ENCODE measurements at places on chromosomes 6 and 20. TPM values are rescaled to one million over a fixed set of nuclear protein-coding genes. Genes with fewer than 3 reads are reported as not detected.
A peak's percentile ranks its signal among the peaks of the same experiment; 100 is the strongest.

Gene MAP3K4
- 24.9 TPM for total RNA-seq

Gene ADGRG6
- 73.2 TPM for total RNA-seq

Gene RIMS1
- 0.81 TPM for total RNA-seq

DNA sequence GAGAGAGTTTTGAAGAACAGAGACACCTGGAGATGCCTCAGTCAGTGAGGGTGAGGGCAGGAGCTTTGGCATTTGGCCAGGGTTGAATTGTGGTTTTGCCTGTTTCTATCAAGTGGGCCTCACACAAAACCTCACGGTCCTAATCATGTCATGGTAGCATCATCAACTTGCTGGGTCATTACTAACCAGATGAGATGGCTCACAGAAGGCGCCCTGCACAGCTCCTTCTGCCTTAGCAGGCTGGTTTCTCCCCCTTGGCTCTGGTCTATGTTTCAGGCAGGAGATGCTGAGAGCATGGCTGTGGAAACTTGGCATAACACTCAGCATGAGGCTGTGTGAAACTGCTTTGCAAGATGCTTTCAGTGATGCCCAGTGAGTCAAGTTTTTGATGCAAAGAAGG is 99.3 kb downstream of the LRRC1 start:
- no peaks in the 10 kb centered on the region for H3K27me3 ChIP-seq
- DNase-seq: peak; percentile 50
- peaks cover 6% of the 10 kb centered on the region for H3K4me1 ChIP-seq
- no peak overlapping the region for H3K4me3 ChIP-seq
- no peaks in the 10 kb centered on the region for H3K36me3 ChIP-seq

GRCh38 chr6:15735567-15736265 is 72.9 kb upstream of the DTNBP1 start:
- DNase-seq: peak; percentile 64
- H3K4me3 ChIP-seq: no peak overlapping the region

DNA sequence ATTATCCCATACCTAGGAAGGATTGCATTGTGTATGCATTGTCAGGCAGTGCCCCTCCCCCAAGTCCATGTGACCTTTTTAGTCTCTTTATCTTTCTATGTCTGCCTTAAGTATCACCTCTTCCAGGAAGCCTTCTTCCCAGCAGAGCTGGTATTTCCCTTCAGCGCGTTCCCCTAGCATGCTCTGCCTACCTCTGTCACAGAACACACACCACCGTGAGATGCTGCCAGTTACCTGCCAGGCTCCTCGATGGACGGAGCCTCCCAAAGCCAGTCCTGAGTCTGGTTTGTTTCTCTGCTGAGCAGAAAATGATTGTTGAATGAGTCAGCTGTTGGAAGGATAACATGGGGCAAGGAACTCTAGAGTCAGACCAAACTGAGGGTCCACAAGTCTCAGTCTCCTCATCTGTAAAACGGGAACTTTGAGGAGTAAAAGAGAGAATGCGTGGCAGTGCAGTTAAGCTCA is 11.3 kb upstream of the ZNF335 start:
- DNase-seq: peak; percentile 39
- no peak overlapping the region for H3K27ac ChIP-seq
- no peaks in the 10 kb centered on the region for H3K27me3 ChIP-seq
- H3K4me1 ChIP-seq: peaks cover 8% of the 10 kb centered on the region

- DNase-seq: no peak
- no peak overlapping the region for H3K4me3 ChIP-seq
- no peaks in the 10 kb centered on the region for H3K4me1 ChIP-seq
- H3K36me3 ChIP-seq: no peaks in the 10 kb centered on the region
- no peak overlapping the region for H3K27ac ChIP-seq
- peaks cover 5% of the 10 kb centered on the region for H3K27me3 ChIP-seq
These were observed 173.0 kb downstream of the PRKN start for GRCh38 chr6:162554531-162554930.

- H3K36me3 ChIP-seq: no peaks in the 10 kb centered on the region
- H3K27me3 ChIP-seq: no peaks in the 10 kb centered on the region
- DNase-seq: no peak
- H3K4me1 ChIP-seq: peaks cover 45% of the 10 kb centered on the region
- H3K27ac ChIP-seq: no peak overlapping the region
These were observed 67.6 kb downstream of the PSMG4 start for GRCh38 chr6:3326184-3326971.

DNA sequence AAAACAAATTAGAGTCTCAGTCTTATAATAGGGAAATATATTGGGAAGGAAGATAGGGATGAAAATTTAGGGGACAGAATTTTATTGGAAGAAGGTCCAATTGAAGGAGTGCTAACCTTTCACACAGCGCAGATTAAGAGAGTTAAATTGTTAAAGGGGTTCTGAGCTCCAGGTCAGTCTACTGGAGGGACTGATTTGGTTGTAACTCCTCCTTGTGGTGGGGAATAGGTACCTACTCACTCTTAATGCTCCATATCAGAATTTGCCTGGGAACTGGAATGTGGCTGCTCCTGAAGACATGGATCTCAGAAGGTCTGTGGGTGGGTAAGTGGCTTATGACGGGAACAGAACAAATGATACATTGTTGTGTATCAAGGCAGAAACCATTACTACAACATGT is 143.5 kb downstream of the FLRT3 start:
- no peaks in the 10 kb centered on the region for H3K27me3 ChIP-seq
- H3K4me3 ChIP-seq: no peak overlapping the region
- H3K4me1 ChIP-seq: 0 out of 2 replicates have a peak, but pooled peaks cover 7% of the 10 kb centered on the region
- H3K27ac ChIP-seq: no peak overlapping the region

- no peak overlapping the region for H3K27ac ChIP-seq
- DNase-seq: no peak
- peaks cover 4% of the 10 kb centered on the region for H3K4me1 ChIP-seq
- no peak overlapping the region for H3K4me3 ChIP-seq
- no peaks in the 10 kb centered on the region for H3K27me3 ChIP-seq
These were observed 32.4 kb downstream of the GSTA4 start for GRCh38 chr6:52962701-52963100.

GRCh38 chr6:156557251-156557910 is 219.8 kb upstream of the ARID1B start:
- no peaks in the 10 kb centered on the region for H3K36me3 ChIP-seq
- H3K27ac ChIP-seq: no peak overlapping the region
- no peaks in the 10 kb centered on the region for H3K4me1 ChIP-seq
- no peaks in the 10 kb centered on the region for H3K27me3 ChIP-seq

DNA sequence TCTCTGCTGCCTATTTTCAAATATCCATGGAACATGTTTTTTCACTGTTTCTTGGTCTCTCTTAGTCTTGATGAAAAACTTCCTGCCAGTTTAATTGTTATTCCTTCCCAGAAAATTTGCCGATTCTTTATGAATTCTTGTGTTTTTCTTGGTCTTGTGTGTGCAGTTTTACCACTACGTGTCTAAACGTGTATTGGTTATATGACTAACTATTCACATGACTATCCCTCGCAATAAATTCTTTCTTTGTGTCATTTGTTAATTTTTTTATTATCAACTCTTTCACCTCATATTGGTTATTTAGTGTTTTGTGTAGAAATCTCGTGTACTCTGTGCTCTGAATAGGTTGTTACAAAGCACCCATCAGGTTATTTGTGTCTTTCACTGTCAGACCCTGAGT is 315.4 kb downstream of the HAO1 start:
- H3K4me3 ChIP-seq: no peak overlapping the region

- H3K4me1 ChIP-seq: no peaks in the 10 kb centered on the region
- no peak for DNase-seq
- no peak overlapping the region for H3K27ac ChIP-seq
- H3K27me3 ChIP-seq: no peaks in the 10 kb centered on the region
- H3K36me3 ChIP-seq: no peaks in the 10 kb centered on the region
- no peak overlapping the region for H3K4me3 ChIP-seq
These were observed 47.4 kb upstream of the SAMD3 start for GRCh38 chr6:130269969-130270635.

GRCh38 chr6:106702451-106703110 is 73.2 kb downstream of the QRSL1 start:
- H3K4me3 ChIP-seq: no peak overlapping the region
- no peaks in the 10 kb centered on the region for H3K27me3 ChIP-seq
- no peaks in the 10 kb centered on the region for H3K4me1 ChIP-seq
- no peaks in the 10 kb centered on the region for H3K36me3 ChIP-seq
- no peak overlapping the region for H3K27ac ChIP-seq
- no peak for DNase-seq

Measured in PC-3 (cell line).